Endothelial cell (in vitro differentiated cells): ENCODE measurements at places on chromosomes 3 and 15.

DNA sequence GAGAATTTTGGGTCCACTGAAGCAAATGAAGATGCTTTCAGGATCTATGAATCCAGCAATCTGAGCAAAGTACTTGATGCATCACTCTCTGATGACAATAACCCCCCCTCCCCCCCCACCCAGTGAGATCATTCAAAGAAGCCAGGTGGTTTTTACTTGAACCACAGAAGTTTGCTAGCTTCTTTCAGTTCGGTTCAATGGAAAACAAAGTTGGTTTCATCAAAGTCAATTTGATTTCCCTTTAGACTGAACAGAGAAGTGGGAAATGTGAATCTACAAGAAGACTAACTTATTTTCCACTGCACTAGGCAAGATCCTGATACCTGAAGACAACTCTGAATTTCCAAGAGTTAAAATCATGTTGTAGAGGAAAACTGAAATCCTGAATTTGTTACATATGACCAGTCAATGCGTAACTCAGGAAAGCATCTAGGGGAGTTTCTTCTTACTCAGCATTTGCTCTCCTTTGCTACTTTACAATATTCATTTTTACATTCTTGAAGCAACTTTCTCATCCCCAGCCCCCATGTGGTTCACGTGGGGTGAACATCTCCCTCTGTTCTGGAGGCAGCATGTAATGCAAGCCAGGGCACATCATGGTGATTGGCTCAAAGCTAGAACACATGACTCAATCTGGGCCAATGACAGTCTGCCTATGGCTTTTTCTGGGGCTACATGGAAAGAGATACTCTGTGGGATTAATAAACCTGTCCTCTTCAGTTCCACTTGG lies 572.6 kb downstream of the FOXP1 start:
- DNase-seq = no peak

GRCh38 chr15:89777073-89777751 lies 1.1 kb downstream of the MESP2 start:
- no peak for DNase-seq

DNA sequence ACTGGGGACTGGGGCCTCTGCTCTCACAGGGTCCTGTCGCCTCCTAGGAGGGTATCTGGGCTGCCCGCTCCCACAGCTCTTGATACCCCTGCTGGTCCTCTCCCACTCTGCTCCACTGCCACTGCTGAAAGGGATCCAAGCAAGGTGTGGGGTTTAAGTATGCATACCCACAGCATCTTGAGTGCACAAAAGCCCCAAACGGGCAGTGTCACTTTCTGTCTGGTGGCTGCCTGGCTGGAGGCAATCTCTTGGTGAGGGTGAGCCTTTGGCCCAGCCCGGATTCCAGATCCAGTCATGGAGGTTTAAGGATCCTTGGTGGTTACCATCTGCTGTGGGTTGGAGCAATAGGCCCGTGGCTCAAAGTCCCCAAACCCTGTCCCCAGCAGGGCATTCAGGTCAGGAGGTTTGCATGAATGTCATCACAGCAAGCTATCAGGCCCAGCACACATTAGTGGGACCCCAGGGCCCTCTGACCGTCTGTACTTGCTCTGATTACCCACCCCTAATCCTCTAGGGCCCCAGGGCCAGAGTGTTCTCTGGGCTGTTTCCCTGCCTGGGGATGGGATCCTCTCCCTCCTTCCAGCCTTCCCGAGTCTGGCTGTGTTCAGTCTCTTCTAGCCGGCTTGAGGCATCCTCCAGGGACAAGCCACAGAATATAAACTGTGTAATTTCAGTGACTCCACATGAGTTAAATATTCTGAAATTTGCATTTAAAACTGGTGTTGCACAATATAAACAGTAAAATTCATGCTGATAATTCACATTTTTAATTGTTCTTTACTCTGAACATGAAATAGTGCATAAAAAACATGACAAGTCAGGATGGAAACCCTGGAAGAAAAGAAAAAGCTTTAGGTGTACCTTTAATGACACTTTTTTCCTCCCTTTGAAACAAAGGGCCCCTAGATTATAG lies 4.9 kb upstream of the TJP1 start:
- no peak for DNase-seq

DNA sequence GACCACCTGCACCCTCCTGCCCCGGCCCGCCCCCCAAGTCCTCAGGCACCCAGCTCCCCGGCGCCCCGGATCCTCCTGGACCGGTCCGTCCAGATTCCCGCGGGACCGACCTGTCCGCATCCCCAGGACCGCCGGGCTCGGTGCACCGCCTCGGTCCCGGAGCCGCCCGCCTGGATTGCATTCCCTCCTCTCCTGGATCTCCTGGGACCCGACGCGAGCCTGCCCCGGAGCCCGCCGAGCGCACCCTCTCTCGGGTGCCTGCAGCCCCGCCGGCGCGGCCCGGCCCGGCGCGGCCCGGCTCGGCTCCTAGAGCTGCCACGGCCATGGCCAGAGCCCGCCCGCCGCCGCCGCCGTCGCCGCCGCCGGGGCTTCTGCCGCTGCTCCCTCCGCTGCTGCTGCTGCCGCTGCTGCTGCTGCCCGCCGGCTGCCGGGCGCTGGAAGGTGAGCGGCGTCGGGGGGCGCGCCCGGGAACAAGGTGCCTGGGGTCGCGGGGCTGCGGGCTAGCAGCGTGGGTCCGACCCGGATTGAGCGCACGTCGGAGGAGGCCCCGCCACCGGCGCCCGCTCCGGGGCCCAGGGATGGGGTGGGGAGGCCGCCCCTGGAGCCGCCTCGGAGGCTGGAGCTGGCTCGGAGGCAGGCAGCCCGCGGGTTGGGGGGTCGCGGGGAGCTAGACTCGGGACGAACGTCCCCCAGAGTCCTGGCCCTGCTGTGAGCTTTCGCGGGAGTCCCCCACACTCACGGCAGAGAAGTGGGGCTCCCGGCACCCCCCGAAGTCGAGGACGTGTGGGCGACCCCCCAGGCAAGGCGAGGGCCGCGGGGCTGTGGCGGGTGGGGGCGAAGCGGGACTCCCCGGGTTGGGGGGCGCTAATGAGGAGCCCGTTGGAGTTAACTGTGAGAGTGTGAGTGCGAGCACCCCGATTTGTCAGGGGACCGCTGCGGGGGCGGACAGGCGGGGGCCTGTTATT lies 610 bp downstream of the EPHB3 start:
- peak; percentile 43 for DNase-seq

- no peak for DNase-seq
Measured at GRCh38 chr15:99507504-99508310, 58.1 kb upstream of the MEF2A start.

DNA sequence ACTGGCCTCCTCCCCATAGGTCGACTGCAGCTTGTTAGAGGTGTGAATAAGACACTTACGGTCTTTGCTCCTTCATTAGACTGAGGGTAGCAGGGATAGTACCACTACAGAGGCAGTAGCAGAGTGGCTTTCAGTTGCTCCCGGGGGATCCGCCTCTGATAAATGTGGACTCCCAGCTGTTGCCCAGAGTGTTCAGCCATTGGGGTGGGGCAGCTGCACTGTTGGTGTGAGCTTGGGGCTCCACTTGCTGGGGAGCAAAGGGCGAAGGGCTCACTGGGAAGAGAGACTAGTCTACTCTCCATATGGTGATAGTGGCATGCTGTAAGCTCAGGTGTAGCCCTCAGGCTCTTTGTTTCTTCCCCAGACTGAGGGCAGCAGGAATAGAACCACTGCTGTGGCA lies 239.1 kb downstream of the LRRN1 start:
- DNase-seq = no peak

DNA sequence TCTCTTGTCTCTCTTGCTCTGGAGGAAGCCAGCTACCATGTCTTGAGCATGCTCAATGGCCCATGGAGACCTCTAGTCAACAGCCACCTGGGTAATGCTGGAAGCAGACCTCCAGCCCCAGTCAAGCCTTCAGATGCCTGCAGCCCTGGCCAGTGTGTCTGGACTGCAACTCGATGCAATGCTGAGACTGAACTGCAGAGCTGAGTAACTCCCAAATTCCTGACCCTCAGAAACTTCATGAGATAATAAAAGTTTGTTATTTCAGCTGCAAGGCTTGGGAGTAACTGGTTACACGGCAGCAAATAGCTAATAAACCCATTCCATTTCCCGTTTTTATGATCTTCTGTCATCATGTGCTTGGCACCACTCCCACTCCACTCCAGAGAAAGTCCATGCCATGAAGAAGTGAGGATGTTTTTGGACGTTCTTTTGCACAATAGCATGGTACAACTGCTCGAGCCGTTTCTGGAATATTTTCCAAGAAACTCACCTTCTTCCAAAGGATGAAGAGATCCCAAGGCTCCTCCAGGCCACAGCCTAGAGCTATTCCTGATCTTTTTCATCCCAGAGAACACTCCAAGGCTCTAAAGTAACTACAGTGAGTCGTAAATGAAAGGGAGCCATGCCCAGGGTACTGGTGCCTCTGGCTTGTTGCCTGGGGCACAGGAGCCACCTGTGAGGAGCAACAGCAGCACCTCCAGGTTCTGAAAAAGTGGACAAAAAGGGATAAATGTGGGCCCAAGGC lies 72.0 kb upstream of the KLF13 start:
- no peak for DNase-seq

- DNase-seq = no peak
Measured at GRCh38 chr3:195041871-195042742, 228.9 kb downstream of the XXYLT1 start.

DNA sequence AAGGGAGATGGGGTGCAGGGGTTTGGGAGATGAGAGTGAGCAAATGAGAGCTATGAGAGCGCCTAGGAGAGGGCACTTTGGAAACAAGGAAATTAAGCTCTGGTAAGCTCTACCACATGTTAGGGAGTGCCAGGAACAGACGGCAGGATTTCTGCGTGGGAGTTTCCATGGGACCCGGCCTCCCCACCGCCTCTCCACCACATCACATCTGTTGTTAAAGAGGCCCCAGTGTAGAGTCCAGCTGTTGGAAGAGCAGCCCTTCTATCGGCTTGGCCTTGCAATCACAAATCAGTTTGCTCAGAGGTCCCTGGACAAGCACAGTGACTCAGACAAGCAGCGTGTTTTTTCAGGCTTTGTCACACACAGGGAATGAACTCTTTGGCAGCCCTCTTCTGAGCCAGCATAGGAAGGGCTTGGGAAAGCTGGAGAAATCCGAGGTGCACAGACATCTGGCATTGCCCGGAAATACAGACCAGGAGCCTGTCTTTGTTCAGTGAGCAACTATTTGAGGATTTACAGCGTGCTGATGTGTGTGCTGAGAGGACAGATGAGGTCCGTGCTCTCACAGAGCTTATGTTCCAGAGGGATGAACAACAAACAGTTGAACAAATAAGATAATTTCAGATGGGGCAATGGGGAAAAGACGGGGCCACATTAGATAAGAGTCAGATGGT lies 370.6 kb upstream of the PROK2 start:
- DNase-seq = no peak

DNA sequence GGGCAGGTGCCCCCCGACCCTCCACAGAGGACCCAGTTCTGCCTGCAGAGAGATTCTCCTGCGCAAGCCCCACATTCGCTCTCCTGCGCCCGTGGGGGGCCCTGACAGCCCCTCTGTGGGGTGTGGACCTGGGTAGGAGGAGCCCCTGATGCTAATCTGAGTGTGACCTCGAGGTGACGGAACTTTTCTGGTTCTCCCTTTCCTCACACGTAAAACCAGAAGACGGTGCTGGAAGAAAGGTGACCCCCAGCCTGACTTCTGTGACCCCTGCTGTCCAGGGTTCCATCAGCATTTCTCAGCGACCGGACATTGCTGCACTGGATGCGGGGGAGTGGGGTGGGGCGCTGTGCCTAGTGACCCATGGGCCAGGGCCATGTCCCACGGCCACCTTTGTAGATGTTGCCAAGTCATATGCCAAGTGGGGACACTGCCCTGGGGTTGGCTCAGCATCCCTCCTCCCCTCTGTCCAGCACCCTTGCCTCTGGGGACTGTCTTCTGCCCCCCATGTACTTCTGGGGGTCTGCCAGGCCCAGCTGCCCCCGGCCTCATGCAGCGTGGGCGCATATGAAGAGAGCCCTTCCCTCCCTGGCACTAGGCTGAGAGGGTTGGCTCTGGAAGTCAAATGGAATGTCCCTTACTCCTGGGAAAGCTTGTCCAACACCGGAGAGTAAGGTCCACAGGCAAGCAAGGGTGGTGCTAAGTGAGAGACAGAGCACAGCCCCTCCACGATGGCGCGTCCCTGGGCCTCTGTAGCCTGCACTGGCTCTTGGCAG lies 129.1 kb upstream of the MEF2A start:
- DNase-seq = no peak

GRCh38 chr3:53236112-53236841 lies 19.5 kb downstream of the TKT start:
- peak; percentile 49 for DNase-seq

- DNase-seq = no peak
Measured at GRCh38 chr3:172676196-172676922, 34.5 kb downstream of the NCEH1 start.

- DNase-seq = no peak
Measured at GRCh38 chr15:73480050-73480449, 37.1 kb downstream of the REC114 start.

GRCh38 chr3:24027946-24028345 lies 82.9 kb downstream of the NR1D2 start:
- no peak for DNase-seq

- DNase-seq = no peak
Measured at GRCh38 chr3:150736903-150737832, 25.8 kb downstream of the SIAH2 start.

DNA sequence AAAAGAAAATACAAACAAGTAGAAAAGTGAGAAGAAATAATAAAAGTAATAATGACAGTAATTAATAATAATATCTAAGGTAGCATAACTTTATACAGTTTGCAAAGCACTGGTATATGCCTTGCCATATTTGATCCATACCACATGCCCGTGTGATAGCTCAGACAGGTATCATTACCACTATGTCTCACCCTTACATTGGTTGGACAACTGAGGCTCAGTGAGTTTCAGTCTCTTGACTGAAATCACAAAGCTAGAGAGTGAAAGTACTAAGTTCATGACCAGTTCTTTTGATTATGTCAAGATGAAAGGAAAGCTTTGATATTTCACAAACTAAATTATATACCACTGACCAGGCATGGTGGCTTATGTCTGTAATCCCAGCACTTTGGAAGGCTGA lies 408.9 kb downstream of the GAP43 start:
- DNase-seq = no peak

- DNase-seq = no peak
Measured at GRCh38 chr15:48366584-48367312, 35.5 kb downstream of the DUT start.

GRCh38 chr15:28954466-28955159 lies 68.8 kb downstream of the APBA2 start:
- DNase-seq = no peak

DNA sequence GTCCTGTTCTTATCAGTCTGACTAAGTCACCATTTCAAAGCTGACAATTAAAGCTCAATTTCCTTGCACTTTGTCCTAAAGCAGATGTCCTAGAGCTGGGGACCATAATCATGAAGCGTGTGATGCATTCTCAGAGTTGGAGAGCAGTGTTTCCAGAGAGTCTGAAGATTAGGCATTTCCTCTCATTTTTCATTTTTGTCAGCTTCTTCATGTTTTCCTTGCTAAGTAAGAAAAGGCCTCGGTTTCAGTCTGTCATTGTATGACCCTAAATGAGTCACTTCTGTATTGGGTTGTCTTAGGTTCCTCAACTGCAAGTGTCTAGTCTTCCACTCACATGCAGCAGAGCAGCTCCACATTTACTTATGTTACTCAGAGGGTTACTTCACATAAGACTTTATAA lies 257.2 kb upstream of the TPRG1 start:
- no peak for DNase-seq
